Astrocyte of the cerebellum (primary cell): ENCODE measurements at places on chromosomes 16 and 17.
A peak's percentile ranks its signal among the peaks of the same experiment; 100 is the strongest.

DNA sequence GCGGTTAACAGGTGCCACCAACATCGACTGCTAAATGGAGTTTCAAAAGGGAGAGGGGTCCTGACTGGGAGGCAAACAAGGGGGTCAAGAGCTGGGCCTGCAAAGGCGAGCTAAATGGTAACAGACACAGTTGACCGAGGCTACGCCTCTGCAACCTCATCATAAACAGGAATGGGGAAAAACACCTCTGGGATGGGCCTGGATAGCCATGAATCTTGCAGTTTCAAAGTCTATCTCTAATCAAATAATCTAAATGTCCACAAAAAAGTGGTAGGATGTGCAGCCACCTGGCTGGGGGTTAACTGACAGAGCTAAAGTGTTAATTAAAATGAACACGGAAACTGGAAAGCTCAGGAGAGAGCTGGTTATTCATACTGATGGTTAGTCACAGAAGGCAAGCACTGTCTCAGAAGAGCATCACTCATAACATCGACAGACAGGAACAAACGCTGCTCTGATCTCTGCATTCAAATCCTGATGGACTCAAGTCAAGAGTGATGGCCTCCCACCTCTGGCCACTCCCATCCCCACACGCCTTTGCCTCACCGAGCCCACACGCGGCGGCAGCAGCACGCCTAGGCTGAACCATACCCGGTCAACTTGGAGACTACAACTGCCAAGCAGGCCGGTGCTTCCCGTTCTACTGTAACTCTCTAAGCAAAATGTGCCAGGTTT lies 56.3 kb downstream of the CREBBP start:
- DNase-seq: no peak

DNA sequence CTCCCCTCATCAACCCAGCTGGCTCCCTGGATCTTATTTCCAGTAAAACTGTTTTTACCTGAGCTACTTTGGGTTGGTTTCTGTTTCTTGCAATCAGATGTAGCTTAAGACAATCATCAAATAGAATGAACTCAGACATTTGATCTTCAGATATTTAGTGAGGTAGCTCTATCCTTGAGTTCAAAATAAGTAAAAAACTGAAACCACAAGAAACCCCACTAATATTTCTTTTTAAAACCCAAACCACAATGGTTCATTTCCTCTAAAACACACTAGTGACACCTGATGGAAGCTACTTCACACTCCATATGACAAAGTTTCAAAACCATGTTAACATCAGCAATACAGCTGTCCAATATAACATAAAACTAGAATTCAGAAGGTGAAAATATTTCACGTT lies 37.8 kb downstream of the CACNG1 start:
- no peak for DNase-seq

DNA sequence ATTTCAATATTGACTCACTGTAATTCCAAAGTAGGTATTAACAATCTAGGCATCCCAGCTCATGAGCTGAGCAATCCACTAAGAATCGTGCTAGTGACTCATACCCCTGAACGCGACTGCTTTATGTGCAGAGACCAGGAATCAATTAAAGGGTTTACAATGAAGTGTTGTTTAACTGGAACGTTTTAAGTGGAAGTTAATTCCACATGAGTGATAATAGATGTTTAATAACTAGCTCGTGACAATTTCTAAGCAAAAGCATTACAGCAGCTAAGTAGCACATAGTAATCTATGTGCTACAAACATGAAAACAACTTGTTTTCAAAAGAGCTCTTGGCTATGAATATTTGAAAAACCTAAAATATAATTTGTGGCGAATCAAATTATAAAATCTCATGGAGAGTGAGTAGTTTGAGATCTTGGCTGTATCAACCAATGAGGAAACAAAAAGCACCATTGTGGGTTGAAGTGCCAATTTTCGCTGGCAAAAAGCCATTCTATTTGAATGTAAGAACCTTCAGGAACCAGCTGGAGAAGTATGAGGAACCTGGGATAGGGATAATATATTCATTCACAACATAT lies 9.4 kb downstream of the GJC1 start:
- DNase-seq: peak; percentile 85

GRCh38 chr16:64440421-64440831 lies 681.4 kb downstream of the CDH11 start:
- DNase-seq: peak; percentile 95

GRCh38 chr16:89349947-89350633 lies 132.6 kb downstream of the ZNF778 start:
- DNase-seq: no peak

DNA sequence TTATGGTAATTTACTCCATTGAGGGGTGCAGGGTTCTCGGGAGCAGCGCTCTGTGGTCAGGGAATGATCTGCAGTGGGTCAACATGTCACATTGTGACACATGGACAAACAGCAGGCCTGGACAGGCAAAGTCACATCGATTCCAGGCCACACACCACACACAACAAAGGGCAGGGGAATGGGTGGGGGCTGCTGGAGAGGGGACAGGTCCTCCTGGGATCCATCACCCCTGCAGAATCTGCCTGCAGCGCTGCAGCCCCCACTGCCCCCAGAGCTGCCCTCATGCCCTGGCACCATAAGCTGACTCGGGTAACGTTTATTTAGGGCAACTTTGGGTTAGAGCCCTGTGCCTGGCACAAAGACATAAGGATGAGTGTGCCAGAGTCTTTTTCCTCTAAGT lies 9.1 kb downstream of the PEMT start:
- no peak for DNase-seq

DNA sequence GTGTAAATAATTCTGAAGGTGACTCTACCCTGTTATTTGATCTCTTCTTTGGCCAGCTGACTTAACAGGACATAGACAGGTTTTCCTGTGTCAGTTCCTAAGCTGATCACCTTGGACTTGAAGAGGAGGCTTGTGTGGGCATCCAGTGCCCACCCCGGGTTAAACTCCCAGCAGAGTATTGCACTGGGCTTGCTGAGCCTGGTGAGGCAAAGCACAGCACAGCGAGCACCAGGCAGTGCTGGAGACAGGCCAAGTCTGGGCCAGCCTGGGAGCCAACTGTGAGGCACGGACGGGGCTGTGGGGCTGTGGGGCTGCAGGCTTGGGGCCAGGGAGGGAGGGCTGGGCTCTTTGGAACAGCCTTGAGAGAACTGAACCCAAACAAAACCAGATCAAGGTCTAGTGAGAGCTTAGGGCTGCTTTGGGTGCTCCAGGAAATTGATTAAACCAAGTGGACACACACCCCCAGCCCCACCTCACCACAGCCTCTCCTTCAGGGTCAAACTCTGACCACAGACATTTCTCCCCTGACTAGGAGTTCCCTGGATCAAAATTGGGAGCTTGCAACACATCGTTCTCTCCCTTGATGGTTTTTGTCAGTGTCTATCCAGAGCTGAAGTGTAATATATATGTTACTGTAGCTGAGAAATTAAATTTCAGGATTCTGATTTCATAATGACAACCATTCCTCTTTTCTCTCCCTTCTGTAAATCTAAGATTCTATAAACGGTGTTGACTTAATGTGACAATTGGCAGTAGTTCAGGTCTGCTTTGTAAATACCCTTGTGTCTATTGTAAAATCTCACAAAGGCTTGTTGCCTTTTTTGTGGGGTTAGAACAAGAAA lies 5.1 kb downstream of the STH start:
- DNase-seq: no peak

DNA sequence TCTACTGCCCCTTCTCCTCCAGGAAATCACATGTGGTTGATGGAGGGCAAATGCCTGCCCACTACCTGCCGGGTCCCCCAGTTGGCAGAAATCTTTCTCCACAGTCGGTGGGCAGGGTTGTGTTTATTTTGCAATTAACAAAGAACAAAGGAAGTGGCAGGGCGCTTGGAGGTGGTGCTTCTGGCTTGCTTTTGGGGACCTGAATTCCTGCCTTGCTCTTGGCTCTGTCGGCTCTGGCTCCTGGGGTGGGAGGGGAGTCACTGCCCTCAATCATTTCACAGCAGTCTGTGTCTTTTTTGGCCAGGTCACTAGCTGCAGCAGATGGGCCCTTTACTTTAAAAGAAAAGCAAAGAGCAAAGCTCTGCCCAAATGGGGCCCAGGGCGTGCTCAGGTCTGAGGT lies 69.2 kb downstream of the C16orf78 start:
- DNase-seq: no peak

DNA sequence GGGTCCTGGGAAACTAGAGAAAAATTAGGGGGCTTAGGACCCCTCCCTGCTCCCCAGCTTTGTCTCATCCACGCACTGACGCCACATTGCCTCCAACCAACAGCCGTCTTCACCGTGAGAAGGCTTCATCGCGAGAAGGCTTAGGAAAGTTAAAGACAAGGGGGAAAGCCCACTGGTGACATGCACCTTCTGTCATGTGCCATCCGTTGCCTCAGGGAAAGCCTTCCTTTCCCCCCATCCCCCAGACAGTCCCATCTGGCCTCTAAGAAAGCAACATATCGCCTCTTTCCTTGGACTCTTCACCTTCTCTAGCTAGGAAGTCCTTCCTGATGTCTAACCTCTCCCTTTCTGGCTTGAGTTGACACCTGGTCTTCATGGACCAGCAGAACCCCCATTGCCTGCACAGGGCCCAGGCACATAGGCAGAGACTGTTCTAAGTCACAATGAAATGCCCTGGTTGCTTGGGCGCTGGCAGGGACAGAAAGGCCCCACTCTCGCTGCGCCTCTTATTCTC lies 2.1 kb downstream of the FOXN1 start:
- no peak for DNase-seq

DNA sequence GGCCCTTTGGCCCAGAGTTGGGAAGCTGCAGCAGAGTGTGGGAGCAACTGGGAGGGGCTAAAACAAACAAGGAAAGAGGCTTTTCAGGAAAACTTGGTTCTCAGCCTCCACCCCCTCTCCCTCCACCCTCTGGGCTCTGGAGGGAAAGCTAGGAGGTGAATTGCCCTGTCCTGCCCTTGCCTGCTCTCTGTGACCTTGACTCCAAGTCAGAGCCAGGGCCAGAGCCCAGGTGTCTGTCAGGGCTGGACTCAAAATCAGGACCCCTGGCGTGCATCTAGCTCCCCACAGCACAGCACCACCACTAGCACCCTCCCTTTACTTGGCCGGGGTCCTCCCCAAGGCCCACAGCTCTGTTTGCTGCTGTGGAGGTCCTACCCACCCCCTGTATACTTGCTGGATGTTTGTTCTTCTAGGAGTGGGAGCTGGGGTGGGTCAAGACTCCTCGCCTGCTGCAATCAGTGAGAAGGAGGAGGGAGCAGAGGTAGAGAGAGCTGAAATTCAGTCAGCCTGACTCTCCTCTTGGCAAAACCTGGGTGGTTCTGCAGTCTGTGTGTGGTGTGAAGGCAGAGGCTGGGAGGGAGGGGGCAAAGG lies 2.8 kb upstream of the NR1D1 start:
- no peak for DNase-seq

- DNase-seq: no peak
Observed at GRCh38 chr16:73915935-73916334, 380.7 kb upstream of the PSMD7 start.

DNA sequence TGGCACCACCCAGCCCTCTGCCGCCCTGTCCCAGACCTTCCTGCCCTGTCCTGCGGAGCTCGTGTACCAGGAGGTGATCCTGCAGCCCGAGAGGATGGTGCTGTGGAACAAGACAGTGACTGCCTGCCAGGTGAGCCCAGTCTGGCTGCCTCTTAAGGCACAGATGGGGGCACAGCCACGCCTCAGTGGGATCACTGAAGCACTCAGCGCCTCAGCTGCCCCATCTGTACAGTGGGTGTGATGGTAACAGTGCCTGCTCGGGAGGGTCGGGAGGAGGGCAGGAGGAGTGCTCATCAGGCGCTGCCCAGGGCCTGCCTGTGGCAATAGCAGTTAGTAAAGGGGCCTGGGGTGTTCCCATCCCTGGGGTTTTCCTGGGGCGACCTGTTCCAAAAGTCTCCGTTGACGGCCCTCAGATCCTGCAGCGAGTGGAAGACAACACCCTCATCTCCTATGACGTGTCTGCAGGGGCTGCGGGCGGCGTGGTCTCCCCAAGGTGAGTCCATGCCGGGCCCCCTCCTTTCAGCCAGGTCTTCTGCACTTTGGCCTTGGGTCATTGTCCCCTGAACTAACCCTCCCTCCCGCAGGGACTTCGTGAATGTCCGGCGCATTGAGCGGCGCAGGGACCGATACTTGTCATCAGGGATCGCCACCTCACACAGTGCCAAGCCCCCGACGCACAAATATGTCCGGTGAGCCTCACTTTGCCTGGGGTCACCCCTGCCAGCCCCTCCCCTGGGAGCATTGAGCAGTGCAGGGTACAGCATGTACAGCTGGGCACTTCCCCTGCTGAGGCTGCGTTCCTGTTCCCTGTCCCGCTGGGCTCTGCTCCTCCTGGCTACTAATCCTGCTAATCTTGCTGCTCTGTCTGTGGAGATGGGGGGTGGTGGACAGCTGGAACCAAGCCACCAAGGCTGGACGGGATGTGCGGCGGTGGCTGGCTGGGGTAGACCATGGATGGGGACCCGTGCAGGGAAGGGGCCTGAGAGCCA lies 4.5 kb upstream of the TCAP start:
- no peak for DNase-seq

DNA sequence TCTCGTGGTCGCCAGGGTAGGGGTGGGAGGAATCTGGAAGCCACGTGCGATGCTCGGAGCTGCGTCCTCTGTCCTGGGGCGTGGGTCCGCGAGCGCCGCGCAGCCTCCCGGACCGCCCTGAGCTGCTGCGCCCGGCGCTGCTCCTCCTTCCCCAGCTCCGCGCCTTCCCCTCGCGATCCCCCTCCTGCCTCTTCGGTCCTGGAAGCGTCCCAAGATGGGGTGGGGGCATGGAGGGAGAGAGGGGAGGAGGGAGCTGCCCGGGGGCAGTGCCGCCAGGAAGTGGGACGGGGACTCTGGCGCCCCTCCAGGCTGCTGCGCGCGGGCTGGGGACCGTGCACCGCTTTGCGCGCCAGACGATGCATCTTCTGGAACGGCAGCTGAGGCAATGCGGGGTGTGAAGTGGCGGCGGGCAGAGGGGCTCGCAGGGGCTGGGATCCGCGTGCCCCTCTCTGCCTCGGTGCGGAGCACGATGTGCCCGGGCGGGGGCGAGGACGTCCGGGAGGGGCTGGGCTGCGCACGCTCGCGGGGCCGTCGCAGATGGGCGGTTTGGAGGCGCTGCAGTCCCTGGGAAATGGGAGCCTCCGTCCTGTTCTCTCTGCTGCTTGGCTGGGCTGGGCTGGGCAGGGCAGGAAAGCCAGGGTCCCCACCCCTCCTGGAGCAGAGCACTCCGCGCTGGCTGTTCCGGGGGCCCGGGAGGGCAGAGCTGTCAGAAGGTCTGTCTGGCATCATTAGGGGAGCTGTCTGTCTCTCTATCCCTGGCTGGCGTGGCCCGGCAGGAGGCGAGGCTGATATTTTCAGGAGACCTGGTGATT lies 388.0 kb downstream of the SEC14L1 start:
- no peak for DNase-seq

DNA sequence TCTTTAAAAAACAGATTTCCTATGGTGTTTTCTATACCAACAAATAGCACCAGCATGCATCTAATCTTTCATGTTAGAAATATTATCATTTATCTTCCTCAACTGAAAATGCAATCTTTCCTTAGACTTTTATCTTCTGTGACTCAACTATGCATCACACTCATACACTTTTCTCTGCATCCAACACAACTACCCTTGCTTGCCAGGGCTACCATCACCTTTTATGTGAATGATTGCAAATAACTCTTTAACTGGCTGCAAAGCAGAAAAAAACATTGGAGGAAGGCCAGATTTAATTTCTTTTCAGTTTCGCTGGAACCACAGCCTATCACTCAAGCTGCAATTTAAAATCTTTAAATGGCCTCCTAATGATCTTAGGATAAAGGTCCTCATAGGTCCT lies 212.9 kb downstream of the CDH8 start:
- DNase-seq: no peak
